NCI-H187 (cell line): ENCODE measurements at places on chromosomes 7 and 10.

- no peak for DNase-seq
These were observed 588 bp downstream of the GET4 start for GRCh38 chr7:876972-877311.

GRCh38 chr7:83451501-83452045 lies 197.4 kb downstream of the SEMA3E start:
- peak; percentile 20 for DNase-seq

GRCh38 chr10:132311338-132311939 lies 3.7 kb upstream of the STK32C start:
- DNase-seq: no peak

DNA sequence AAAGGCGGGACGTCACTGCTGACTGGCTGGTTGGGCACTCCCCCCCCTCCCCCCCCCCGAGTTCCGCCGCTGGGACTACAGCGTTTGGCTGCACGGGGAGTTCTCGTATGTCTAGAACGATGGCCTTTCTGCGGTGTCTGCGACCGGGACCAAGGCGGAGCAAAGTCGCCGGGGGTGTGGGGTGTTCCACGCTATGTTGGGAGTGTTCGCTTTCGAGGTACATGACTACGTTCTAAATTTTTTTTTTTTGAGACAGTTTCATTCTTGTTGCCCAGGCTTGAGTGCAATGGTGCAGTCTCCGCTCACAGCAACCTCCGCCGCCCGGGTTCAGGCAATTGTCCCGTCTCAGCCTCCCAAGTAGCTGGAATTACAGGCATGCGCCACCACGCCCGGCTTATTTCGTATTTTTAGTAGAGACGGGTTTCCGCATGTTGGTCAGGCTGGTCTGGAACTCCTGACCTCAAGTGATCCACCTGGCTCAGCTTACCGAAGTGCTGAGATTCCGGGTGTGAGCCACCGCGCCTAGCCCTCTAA lies 573 bp upstream of the IDI1 start:
- no peak for DNase-seq

GRCh38 chr10:9294132-9294663 lies 1239.7 kb downstream of the GATA3 start:
- no peak for DNase-seq

DNA sequence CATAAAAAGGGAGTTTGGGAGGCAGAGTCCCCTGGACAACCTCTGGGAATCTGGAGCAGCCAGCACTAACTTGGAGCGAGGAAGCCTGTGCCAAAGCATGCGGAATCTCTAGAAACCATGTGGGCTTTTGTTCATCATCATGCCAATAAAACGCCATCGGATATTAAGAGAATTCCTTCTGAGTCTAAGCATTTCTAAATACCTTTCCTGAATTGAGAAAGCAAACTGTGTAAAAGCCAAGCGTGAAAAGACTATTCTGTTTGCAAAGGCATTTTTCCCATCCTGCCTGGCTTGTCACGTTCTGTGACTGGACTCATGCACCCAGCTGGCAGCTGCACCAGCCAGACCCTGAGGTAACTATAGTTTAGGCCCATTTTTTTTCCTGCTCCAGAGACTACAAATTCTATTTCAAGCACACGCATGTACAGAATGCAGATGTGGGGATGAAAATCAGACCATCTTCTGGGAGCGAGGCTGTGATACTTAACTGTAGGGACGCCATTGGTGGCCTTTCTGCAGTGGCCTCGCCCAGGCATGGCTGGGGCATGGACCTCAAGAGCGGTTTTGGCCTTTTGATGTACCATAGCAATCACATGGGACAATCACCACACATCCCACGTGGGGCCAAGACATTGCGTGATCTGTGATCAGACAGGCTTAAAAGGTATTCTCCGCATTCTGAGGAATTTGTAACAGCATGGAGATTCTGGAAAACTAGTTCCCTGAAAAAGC lies 218.9 kb downstream of the KIAA1217 start:
- no peak for DNase-seq

DNA sequence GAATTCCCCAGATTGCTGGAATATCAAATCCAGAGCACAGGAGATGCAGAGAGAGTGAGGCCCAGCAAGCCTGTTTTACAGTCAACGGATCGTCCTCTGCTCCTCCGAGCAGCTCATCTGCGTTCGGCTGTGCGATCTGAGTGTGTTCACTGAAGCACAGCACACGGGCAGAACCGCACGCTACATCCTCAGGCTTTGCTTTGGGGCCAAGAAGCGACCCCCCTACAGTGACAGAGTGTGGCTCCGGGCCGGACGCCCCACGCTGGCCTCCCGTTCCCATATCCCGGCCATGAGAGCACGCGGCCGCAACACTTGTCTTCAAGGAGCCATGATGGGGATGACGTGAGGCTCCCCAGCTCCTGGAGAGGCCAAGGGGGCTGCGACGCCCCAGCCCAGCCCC lies 431.4 kb downstream of the DNAJB6 start:
- DNase-seq: no peak

GRCh38 chr7:28293527-28293835 lies 112.9 kb upstream of the JAZF1 start:
- no peak for DNase-seq

- DNase-seq: no peak
These were observed 72.5 kb downstream of the SYPL1 start for GRCh38 chr7:106039486-106040060.

DNA sequence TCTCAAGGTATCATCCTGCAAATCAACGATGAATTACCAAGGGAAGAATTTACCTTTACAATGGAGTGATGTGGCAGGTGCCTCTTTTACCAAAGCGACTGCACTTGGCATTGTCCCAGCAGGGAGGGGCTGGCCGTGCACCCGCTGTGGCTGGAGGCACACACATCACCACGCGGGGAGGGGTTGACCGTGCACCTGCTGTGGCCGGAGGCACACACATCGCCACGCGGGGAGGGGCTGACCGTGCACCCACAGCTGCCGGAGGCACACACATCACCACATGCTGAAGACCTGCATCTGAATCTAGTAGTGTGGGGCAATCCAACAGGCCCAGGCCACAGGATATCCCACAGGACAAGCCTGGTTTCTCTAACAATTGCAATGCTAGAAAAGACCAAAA lies 493.5 kb downstream of the DNAJB6 start:
- no peak for DNase-seq

DNA sequence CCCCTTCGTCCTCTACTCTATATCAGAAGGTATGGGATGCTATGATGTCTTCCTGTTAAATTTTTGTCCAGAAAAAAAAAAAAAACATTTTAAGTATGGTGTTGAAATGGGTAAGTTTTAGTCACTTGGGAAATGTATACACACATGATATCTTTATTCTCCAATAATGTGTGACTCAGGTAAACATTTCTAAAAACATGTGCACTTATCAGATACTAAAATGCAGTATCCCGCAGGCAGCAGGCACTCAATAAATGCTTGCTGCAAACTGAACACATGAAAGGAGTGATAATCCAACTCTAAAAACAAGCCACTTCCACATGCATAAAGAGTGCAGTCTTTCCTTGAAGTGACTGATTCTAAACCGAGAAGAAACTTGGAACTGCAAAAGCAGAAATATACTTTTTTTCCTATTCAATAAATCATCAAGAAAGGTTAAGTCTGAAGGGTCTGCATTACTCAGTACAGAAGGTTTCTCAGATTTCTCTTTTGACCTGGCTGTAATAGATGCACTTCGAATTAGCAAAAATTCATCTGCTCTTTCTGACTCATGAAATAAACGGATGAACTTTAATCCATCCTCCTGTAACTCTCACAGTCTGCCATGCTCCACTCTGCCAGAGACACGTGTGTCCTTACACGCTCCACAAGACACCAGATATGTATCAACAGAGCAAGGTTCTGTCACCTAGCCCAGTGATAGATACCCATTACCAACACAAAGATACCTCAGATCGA lies 84.0 kb downstream of the HIPK2 start:
- no peak for DNase-seq

DNA sequence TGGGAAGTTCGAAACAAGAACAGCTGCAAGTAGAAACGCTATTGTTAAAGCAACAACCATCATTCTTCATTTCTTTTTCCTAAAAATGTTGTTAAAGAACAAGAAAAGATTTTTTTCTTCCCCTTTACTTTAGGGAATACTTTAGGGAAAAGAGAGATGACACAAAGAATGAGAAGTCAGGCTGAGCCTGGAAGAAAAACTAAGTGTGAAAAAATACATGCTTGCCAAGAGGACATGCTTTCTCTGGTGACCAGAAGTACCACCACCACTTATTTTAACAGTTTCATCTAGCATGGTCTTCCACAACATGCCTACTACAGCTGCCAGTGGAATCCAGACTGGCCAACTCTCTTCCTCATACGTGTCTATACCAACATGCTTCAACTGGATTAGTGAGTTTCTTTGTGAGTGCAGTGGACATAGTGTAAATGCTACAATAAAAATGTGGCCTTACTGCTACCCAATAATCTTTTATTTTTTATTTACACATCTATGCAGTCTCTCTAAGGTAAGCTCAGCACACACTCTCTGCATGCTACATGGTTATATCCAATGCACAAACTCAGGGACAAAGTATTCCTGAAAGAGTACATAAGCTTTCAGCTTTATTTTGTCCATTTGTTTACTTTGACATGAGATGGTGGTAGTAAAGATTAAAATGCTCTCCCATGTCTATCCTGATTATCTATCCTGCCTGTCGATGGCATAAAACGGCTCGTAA lies 196.2 kb downstream of the TAX1BP1 start:
- DNase-seq: no peak

- no peak for DNase-seq
These were observed 455.3 kb downstream of the PLXDC2 start for GRCh38 chr10:20271490-20271889.

DNA sequence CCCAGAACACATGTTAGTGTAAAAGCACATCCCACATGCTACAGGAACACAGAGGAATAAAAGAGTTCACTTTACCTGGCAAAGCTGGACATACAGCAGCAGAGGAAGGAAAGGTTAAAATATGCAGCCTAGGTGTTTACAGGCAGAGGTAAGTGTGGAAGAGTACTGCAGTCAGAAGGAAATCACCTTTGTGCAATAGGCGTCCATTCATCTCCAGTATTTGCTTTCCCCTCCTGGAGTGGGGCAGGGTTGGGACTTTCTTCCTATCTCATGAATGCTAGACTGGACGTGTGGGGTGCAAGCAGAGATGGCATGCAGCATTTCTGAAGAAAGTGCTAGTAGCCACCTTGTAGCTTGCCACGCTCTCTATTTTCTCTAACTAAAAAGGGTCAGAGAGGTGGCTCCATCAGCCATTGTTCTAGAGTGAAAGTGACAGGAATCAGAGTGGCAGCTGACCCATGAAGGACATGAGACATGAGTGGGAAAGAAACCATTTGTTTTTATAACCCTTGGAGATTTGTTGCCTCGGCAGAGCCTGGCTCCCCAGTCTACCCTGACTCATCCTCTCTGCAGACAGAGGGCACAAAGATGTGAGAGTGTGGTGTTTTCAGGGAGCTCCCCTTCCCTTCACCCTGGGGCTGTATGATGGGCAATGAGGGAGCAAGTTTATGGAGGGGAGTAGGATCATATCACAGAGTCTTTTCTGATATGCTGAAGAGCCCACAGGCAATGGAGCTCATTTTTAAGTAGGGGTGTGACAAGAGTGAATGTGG lies 101.2 kb upstream of the SEC61G start:
- DNase-seq: no peak

GRCh38 chr7:31991846-31992245 lies 78.4 kb downstream of the PDE1C start:
- DNase-seq: no peak

- no peak for DNase-seq
These were observed 269.6 kb downstream of the SORCS3 start for GRCh38 chr10:104910712-104911111.

GRCh38 chr7:44101966-44102845 lies 1.9 kb upstream of the AEBP1 start:
- no peak for DNase-seq

DNA sequence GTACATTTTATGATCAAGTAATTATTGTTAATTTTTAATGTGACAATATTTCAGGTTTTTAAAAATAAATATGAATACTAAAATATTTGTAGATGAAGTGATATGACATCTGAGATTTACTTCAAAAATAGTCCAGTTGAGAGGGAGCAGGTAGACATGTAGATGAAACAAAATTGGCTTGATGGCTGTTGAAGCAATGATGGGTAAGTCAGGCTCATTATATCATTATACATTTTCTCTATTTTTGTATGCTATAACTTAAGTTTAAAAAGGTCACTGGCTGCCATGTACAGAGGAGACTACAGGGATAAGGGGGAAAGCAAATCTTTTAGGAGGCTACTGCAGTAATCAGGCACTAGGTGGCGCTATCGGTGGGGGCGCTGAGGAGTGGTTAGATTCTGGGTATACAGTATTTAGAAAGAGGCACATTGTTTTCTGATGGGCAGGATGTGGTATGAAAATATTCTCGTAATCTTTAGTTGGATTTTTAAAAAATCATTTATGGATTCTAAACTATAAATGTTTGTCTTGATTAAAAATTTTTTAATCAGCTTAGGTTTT lies 189.8 kb upstream of the IMMP2L start:
- DNase-seq: peak; percentile 61

- DNase-seq: no peak
These were observed 109.4 kb upstream of the PCGF5 start for GRCh38 chr10:91111060-91111459.

DNA sequence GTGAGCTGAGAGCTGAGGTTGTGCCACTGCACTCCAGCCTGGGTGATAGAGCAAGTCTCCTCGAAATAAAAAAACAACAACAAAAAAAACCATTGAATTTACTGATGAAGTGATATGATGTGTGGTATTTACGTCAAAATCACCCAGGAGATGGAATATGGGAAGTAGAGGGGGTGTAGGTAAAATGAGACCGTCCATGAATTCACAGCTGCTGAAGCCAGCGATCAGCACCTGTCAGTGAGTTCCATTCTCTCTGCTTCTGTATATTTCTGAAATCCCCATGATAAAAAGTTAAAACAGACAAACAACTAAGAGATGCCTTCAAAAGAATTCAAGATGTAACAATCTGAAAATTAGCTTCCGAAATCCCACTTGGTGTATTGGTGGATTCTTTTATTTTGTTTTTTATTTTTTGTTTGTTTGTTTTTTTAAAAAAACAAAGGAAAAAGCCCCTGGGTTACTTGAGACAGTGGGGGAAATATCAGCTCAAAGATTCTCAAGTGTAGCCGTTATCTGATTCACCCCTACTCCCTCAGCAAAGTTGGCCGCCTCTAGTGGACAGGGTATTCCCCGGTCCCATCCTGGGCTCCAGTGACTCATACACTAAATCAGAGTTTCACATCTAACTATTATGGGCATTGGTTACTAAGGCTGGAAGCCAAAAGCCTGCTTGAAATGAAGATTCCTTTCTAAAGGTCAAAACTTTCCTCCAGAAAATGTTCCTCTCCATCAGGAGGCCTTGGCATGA lies 76.4 kb downstream of the MAP3K8 start:
- DNase-seq: no peak

GRCh38 chr7:139651914-139652313 lies 125.9 kb downstream of the HIPK2 start:
- no peak for DNase-seq
